NCI-H510A treated with DMSO at 0.1 percent for 48 hours (cell line): ENCODE measurements at places on chromosomes 3 and 15.
A peak's percentile ranks its signal among the peaks of the same experiment; 100 is the strongest.

- DNase-seq = no peak
Measured at GRCh38 chr3:26592451-26592850, 30.1 kb upstream of the LRRC3B start.

DNA sequence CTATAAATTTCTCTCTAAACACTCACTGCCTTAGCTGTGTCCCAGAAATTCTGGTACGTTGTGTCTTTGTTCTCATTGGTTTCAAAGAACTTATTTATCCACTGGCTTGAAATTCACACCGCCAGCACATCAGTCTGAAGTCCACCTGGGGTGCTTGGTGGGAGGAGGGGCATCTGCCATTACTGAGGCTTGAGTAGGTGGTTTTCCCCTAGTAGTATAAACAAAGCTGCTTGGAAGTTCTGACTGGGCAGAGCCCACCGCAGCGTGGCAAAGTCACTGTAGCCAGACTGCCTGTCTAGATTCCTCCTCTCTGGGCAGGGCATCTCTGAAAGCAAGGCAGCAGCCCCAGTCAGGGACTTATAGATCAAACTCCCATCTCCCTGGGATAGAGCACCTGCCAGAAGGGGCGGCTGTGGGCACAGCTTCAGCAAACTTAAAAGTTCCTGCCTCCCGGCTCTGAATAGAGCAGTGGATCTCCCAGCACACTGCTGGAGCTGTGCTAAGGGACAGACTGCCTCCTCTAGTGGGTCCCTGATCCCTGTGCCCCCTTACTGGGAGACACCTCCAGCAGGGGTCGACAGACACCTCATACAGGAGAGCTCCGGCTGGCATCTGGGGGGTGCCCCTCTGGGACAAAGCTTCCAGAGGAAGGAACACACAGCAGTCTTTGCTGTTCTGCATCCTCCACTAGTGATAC is 114.1 kb downstream of the SUCLG2 start:
- no peak for DNase-seq

DNA sequence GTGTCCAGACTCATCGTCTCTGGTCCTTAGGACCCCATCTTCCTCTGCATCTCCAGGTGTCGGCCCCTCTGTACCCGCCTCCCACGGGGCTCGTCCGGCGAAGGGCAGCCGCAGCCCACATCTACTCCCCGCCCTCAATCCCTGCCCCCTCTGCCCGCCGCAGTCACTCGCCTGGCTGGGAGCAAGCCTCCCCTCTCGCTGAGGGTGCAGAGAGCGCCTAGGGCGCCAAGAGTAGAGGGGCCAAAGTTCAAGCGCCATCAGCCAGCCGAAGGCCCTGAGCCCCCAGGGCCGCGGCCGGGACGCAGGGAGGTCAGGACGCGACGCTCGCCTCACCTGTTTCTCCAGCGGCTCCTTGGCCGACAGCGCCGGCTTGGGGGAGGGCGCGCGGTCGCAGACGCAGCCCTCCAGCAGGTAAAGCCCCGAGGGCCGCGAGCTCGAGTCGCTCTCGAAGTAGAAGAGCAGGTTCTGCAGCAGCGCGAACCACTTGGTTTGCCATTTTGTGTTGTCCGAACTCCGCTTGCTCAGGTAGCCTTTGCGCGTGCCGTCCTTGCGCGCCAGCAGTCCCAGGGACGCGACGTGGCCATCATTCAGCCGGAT is 592 bp downstream of the RASGRF1 start:
- DNase-seq = no peak

- no peak for DNase-seq
Measured at GRCh38 chr3:128254967-128255366, 101.7 kb downstream of the EEFSEC start.

DNA sequence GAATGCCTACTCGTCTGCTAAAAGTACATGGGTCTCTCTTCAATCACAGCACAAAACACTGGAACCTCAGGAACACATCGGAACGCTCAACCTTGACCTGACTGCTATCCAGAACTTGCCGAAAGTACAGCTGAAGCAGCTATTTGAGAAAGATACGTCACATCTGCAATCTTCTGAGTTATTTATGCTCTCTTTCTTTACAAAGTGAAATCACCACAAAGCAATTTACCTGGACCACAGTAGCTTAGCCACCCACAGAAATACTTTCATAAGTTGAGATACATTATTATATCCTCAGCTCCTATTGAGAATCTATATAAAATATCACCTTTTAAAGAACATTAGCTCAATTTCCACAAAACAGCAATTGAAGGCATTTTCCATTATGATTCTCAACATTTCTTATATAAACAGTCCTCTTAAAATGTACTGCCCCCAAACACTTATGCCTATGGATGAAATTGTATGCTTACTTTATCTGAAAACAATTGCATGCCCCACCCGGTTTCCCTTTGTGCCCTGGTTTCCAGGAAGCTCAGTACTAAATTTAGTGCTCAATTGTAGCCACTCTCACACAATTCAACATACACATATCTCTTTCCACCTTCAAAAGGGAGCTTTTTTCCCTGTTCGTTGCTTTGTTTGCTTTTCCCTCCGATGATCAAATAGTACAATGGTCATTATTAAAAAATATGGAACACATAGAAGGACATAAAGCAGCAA is 31.8 kb downstream of the HEG1 start:
- DNase-seq = no peak

DNA sequence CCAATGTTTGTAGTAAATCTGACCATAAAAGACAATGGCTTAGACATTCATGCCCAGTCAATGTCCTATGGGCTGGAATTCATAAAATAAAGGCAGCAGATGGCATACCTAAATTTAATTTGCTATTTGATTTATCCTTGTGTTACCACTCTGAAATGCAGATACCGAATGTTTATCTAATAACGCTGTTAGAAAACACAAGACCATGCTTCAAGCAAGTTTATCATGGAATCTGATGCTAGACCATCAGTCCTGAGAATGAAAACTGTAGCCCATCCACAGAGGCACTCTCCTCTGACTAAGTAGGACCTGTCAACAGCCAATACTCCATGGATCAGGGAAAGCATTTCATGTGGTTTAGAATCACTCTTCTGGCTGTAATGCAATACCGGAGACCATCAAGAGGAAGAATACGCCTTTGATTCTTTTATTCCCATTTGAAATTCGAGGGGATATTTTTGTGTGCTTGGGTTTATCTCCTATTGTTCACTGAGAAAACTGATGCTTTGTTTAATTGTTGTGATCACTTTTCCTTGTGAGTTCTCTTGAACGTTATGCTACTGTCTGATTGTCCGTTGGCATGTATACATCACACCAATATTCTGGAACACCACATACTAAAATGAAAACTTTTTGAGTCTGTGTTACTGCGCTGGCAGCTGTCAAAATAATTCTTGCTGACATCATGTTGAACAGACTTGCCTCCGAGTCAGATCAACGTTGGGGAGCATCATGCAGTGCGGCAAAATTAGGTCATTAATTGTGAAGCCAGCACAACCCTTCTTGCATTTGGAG is 12.1 kb upstream of the CPB1 start:
- DNase-seq = peak; percentile 11
